HEK293T (cell line): ENCODE measurements at places on chromosomes 3 and 15.

DNA sequence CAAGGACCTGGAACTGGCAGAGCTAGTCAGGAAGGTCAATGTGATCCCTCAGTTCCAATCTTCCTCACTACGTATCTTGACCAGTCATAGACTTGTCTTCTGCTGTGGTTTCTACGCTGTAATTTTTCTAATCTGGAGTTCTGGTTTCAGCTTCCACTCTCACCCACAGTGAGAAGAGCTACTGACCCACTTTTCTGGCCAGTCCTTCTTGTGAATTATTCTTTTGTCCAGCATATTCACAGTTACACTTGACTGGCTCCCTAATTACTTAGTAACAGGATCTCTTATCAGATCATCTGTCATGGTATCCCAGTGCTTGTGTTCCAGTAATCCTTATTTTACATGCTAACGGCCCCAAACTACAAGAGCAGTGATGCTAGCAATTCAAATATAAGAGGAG is 72.4 kb upstream of the MME start:
- DNase-seq = no peak

DNA sequence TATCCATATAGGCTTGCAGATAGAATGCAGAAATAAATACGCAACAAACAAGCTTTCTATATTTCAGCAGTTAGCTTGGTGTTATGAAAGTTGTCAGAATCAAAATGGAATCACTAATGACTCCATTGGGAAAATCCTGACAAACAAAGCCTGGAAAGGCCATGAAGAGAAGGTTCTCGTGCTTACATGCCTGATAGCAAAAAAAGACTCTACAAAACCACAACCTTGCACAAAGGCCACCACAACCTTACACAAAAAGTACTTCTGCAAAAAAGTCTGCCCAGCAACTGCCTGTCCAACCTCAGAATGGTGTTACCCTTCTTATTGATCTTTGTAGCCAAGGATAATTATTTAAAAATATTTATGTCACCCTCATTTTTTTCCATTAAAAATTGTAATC is 14.4 kb upstream of the PLSCR1 start:
- DNase-seq = no peak

DNA sequence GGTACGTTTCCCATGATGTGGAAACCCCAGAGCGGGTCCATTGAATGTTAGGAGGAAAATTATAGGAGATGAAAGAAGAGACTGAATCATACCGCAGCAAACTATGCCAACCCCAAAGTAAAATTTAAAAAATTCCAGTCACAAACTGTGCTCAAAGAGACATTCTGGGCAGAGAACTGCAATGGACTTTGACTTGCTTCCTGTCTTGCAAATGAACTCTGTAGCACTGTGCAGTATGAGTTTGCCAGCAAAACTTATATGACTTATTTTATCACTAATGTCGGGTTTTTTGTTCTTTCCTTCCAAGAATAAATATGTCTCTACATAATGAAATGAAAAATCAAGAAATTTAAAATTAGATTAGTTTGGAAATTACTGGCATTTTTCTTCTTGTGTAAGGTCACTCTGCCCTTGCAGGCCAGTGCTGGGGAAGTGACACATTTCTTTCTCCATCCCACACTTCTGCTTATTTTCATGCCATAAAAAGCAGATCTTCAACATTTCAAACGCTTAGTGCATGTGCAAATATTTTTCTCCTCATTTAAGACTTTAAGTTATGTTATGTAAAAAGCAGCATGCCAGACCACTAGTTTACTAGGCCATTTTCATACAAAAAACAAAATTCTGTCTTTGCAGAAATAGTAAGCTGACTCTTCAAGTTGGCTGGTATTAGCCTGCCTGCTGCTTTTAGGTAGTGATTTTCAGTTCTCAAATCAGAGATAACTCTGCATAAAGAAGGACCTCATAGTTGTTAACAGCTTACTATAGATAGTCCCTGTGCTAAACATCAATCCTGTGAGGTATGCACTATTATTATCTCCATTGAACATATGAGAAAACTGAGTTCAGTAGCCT is 32.2 kb upstream of the SSR3 start:
- DNase-seq = no peak

GRCh38 chr3:160475884-160476283 is 26.3 kb upstream of the TRIM59 start:
- no peak for DNase-seq

GRCh38 chr15:85443593-85444087 is 63.2 kb downstream of the AKAP13 start:
- peak; percentile 48 for DNase-seq

- DNase-seq = no peak
Observed at GRCh38 chr3:133273346-133273745, 126.5 kb upstream of the BFSP2 start.

GRCh38 chr3:11304175-11304574 is 32.0 kb downstream of the ATG7 start:
- no peak for DNase-seq

- no peak for DNase-seq
Observed at GRCh38 chr15:81901319-81901718, 144.5 kb downstream of the MEX3B start.

DNA sequence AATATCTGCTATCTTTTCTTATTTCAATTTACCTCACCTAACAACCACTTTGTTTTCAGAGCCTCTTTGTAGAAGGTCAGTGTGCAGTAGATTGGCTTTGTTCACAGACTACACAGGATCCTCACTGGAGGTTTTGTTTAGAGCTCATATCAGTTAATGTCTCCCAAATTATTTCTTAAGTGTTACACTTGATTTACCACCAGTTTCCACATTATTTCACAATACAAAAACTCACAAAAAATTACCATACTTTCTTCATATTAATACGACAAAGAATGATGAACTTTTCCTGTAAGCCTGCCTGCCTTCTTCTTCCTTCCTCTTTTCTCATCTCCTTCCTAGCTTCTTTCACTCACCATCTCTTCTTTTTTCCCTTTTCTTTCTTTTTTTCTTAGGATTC is 133.3 kb downstream of the ALCAM start:
- no peak for DNase-seq

- DNase-seq = peak; percentile 85
Observed at GRCh38 chr3:3179407-3180094, at the start of gene CRBN. CRBN (minus strand) TSS chr3:3179691; CDS start chr3:3179687, 4 bp downstream.

DNA sequence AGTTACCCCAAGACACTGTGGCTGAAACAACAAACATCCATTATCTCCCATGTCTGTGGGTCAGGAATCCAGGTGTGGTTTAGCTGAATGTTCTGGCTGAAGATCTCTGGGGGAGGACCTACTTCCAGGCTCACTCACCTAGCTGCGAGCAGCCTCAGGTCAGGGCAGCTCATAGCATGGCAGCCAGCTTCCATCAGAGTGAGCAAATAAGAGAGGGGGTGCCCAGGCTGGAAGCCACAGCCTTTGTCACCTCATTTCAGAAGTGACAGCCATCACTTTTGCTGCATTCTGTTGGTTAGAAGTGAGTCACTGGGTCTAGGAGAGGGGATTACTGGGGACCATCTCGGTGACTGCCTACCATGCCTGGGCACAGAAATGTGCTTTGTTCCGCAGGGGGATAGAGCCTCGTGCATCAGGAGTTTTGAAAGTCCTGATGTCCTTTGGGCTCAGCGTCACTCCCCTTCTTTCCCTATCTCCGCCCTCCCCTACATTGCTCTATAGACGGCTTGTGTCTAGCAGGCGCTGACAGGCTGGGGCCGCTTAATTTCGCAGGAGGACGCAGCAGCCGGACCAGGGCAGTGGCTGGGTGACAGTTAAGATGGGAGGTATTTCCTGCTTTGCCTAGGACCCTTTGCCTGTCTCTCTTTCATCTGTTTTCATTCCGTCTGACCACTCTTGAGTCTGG is 25.4 kb downstream of the TGM4 start:
- DNase-seq = no peak

GRCh38 chr3:41330465-41330864 is 131.2 kb downstream of the CTNNB1 start:
- no peak for DNase-seq

DNA sequence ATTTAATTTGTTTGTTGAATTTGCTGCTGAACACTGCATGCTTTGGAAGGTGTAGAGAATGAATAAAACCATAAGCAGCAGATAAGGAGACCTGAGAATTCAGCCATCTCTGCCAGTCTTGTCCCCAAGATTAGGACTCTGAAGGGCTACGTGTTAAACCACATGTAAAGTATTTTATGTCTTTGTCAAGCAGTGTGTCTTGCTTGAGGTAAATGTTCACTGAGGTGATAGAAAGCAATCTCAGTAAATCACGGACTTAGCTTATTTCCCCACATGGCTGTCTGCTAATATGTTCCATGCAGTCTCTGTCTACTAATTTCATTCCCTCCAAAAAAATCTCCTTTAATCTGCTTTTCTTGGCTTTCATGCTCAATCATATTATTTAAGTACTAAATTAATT is 467.1 kb downstream of the RAP2B start:
- DNase-seq = no peak

GRCh38 chr3:189708375-189708774 is 77.2 kb downstream of the TP63 start:
- no peak for DNase-seq

DNA sequence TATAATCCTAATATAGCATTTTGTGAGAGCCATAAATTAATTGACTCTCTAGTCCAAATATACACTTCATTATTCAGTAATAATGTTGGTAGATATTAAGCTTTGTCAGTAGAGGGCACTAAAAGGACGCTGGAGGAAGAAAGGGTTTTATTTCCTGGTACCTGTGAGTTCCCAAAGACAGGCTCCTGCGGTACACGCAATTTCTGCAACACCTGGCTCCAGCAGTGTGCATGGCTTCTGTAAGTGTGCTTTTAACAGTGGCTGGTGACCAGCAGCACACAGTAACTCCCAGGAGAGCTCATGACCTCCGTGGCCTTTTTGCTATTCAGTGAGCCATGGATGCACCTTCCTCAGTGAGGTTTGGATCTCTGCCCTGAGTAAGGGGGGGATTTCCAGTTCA is 338.3 kb upstream of the ZNF385D start:
- peak; percentile 19 for DNase-seq

- DNase-seq = no peak
Observed at GRCh38 chr3:115804713-115805119, 181.4 kb downstream of the GAP43 start.

GRCh38 chr15:79265987-79266579 is 16.4 kb upstream of the ANKRD34C start:
- DNase-seq = no peak

DNA sequence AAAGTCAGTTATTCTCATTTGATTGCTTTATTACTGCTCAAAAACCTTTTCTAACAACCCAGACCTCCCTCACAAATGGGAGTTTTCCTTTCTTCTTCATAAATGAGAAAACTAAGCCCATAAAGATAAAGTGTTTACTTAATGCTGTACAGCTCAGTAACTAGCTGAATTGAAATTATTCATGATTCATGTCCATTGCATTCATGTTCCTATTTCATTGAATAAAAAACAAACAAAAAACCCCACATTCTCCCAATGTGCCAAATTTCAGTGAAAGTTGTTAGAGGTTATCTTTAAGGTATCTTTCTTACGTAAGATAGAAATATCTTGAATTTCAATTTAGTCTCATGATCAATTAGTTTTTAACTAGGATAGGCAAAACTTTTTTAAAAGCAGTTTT is 2.8 kb downstream of the PLSCR2 start:
- DNase-seq = no peak

GRCh38 chr3:123758081-123758564 is 126.0 kb downstream of the MYLK start:
- DNase-seq = no peak

- peak; percentile 13 for DNase-seq
Observed at GRCh38 chr3:105516972-105517371, 150.3 kb downstream of the ALCAM start.

DNA sequence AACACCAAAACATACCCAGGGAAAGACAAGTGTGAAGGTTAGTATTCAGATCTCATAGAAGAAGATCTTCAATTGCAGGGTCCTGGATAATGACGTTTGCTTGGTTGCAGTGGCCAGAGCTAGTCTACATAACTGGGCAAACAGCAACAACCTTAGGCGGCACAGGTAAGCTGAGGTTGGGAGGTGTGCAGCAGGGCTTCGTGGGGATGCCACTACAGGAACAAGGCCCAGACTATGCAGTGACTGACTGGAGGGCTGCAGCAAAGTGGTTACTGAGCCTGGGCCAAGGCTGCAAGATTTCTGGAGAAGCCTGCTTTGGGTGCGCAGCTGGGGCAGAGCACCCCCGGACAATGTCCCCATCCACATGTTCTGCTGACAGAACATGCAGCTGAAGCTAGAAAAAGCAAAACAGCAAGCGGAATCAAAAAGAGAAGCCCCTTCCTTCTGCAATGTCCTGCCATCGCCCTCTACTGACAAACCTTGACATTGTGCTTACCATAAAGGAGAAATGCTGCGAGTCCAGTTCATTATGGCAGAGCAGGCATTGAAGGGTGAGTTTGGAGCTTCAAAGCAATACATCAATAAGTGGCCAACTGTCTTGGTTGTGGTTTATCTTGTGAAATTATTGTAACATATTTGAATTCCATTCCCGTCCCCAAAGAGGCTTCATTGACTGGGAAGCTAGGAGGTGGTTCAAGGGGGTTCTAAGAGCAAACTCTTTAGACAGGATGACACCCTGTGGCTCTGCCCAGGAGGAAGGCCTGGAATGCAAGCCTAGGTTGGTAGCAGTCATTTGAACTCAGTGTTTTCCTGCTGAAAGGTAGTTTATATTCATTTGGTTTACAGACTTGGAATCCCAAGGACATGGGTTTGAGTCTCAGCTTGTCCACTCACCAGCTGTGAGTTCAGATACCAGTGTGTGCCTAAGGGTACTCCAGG is 217.0 kb downstream of the PDCD6IP start:
- peak; percentile 30 for DNase-seq

GRCh38 chr3:64621726-64622395 is 65.9 kb downstream of the ADAMTS9 start:
- DNase-seq = no peak

DNA sequence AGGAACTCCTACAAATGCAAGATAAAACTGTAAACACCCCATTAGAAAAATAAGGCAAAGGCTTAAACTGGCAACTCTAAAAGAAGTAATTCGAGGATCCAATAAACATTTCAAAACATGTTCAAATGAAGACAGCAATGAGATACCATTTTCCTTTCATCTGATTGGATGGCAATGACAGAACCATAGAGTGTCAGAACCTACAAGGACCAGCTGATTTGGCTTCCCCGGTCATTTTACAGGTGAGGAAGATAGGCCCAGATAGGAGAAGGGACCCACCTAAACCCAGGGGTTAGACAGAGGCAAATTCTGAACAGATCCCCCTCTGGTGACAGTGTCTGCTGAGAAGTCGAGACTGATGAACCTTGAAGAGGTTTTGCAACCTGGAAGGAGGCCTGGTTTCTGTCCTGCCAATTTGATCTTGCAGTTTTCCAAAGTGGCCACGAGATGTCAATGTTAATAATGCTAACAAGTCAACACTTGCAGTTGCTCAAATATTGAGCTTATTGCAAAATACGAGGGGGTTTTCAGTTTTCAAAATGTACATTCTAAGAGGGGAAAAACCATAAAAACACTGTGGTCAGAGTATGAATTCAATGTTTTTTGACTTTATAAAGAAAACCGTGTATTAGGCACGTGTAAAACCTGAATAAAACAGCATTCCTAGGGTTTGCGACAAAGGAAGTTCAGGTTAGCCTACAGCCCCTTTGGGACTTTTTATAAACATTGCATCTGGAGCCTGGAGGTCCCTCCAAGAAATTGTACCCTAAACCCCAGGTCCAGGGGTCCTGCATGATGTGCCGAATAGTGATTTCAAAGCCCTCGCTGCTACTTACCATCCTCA is 21.5 kb downstream of the CFAP161 start:
- DNase-seq = peak; percentile 57

GRCh38 chr3:52346623-52347530 is 30.8 kb downstream of the DNAH1 start:
- DNase-seq = no peak

- DNase-seq = no peak
Observed at GRCh38 chr3:32147509-32147908, 41.1 kb downstream of the GPD1L start.

GRCh38 chr3:129777806-129778205 is 115.7 kb downstream of the TMCC1 start:
- DNase-seq = no peak
